Lower lobe of right lung (tissue), 2 donors: ENCODE measurements at places on chromosomes 5 and 9. TPM values are rescaled to one million over a fixed set of nuclear protein-coding genes. Genes with fewer than 3 reads are reported as not detected.

DNA sequence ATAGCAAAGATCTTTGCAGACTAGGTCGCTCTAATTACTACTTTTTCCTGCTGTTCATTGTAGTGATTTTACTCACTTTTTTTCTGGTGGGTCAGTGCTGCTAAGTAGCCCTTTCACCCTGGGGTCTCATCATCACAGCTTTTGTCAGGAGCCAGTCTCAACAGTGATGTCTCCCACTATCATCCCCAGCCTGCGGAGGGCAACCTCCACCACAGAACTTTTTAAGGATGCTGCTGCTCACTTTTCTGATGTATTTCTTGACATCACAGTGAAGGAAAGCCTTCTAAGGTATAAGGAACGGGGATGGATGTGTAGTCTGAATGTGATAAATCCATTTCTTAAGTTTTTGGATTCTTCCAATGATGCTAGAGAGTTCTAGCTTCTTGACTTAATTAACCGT is 242.5 kb upstream of the RIOK2 start:
- DNase-seq, result no peak

DNA sequence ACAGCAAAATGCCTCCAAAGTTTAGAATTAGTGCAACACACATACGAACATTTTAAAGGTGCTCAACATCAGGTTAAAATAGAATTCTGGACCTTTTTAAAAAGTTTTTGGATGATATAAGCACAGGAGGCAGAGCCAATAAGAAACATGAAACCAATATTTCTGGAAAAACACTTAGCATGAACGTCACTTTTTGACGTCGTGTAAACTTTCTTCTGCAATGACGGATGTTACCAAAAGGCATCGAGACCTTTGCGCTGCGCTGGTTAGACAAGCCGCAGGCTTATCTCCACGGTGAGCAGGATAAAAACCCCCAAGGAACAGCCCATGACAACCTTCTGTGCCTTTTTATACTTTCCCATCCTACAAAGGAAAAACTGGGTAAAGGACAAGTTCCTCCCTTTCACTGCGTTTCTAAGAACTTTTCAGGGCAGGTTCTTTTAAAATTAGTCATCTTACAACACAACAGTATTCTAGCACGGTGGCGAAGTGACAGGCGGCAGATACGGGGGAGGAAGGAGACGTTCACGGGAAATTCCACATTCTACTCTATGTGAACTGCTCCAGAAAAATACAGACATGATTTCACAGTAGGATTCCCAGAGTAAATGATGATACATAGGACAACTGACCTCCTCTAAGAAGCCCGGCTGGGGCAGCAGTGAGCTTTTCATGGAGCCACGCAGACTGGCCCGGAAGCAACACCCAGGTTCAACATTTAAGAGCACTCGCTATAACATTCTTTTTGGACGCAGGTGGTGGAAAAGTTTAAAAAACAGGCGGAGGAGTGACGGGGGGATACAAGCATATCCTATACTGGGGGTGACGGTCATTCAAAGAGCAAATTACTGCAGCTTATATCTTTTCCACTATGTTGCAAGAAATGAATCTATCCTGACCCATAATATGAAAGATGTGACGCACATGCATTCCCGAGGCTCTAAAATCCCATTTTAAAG is 52.4 kb downstream of the USP20 start:
- no peak for DNase-seq

DNA sequence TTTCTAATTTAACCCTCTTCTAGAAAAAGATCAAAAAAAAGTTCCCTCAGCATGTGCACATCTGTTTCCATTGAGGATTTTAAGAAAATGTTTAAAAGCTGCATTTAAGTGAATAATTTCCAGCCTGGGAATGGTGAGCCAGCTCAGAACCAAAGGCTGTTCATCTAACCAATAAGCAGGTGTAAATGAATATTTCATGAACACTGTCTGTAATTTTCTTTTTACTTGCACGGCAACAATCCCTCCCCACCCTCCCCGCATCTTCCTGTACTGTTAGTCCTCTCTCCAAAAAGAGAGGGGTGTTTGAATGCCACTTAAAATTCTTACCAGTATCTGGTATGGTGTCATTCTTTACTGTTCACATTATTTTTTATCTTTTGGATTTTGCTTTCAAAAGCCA is 425.6 kb downstream of the PDE4D start:
- no peak for DNase-seq

- DNase-seq, result no peak
These were observed 160.4 kb downstream of the SPATA31D1 start for GRCh38 chr9:82148901-82149461.

DNA sequence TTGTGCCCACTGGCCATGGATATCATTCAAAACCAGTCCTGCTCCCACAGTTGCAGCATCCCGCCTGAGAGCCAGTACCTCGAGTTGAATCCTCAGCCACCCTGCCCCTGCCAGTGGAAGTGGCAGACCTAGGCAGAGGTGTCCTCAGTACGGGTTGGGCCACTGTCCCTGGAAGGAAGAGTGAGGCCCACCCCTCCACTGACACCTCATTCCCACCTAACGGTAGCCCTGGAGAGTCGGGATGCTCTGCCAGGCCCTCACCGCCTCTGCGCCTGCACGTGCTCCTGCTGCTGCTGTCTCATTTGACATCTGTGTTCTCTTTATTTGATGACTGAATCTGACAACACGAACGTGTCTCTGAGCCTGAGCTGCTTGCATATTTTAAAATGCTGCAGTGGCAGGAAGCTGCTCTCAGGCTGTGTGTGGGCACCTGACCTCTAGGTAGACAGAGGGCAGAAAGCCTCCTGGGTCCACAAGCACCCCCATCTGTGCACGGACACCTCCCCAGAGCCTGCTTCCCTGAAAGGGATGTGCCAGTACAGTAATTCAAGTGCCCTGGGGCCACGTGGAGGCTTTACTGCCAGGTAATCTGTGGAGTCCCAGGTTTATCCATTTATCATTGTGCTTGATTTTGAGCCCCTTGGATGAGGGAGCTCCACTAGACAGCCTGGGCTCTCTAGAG is 194.7 kb downstream of the CACNA1B start:
- no peak for DNase-seq

- no peak for DNase-seq
These were observed 164.8 kb downstream of the EFNA5 start for GRCh38 chr5:107505763-107506534.

DELE1 gene
- 75.0 TPM for total RNA-seq

NUTM2G gene
- not detected for total RNA-seq

C8G gene
- total RNA-seq, result 2.2 TPM
